ENCODE measurements at places on chromosomes 3 and 15. TPM values are rescaled to one million over a fixed set of nuclear protein-coding genes. Genes with fewer than 3 reads are reported as not detected.

PLSCR5 gene
- total RNA-seq: not detected

PRTG gene
- 2.8 TPM for total RNA-seq

CLDN11 gene
- 1.7 TPM for total RNA-seq

NTRK3 gene
- 0.09 TPM for total RNA-seq

FGD5 gene
- not detected for total RNA-seq

EPHB3 gene
- total RNA-seq: 2.9 TPM

GRCh38 chr15:85753791-85754452, 40.8 kb downstream of the KLHL25 start:
- peaks cover 2% of the 10 kb centered on the region for H3K36me3 ChIP-seq
- no peaks in the 10 kb centered on the region for H3K4me1 ChIP-seq
- H3K4me3 ChIP-seq: no peak overlapping the region

- H3K27ac ChIP-seq: peak overlapping the region; percentile 98
- H3K36me3 ChIP-seq: no peaks in the 10 kb centered on the region
- peak; percentile 97 for DNase-seq
- H3K4me3 ChIP-seq: peak overlapping the region; percentile 23
- H3K4me1 ChIP-seq: peaks cover 33% of the 10 kb centered on the region
- H3K27me3 ChIP-seq: no peaks in the 10 kb centered on the region
These were observed 288.6 kb downstream of the UACA start for GRCh38 chr15:70474471-70475406.

- H3K4me1 ChIP-seq: no peaks in the 10 kb centered on the region
- H3K27me3 ChIP-seq: no peaks in the 10 kb centered on the region
- H3K27ac ChIP-seq: no peak overlapping the region
- no peak overlapping the region for H3K4me3 ChIP-seq
- peaks cover 67% of the 10 kb centered on the region for H3K36me3 ChIP-seq
These were observed 72.4 kb downstream of the TBC1D2B start for GRCh38 chr15:78004919-78005634.

DNA sequence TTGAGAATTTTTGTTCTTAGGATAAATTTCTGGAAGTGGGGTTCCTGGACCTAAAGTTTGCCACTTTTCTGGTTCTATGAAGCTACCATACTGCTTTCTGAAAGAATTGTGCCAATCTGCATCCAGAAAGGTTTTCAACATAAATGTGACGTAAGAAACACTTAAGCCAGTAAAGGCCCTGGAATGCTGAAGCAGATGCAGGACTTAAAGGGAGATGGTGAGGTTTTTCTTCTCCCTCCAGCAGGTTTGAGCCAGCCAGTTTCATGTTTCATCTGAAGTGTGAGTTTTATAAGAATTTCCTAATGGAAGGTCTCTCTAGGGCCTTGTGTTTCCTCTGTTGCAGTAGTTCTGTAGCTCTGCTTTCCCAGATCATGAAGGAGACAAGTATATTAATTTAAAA, 33.1 kb downstream of the ZNF592 start:
- H3K27me3 ChIP-seq: no peaks in the 10 kb centered on the region
- H3K27ac ChIP-seq: no peak overlapping the region
- no peaks in the 10 kb centered on the region for H3K4me1 ChIP-seq
- no peak for DNase-seq
- peaks cover 59% of the 10 kb centered on the region for H3K36me3 ChIP-seq

DNA sequence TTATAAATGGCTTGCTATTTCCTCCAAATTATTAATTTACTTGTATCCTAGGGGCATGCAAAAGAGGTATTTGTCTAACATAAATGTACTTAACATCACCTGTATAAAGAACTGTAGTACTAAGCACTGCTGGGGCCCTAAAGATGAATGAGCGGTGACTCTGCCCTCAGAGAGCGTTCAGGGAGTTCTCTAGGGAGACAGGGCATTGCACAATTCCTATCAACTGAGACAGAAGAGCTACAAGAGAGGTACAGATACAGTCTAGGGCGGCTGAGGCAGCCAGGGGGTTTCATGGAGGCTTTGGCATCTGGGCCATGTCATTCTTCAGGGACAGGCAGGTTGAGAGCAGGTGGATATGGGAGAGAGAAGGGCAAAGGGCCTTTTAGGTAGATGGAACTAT, 39.9 kb upstream of the PARL start:
- H3K27me3 ChIP-seq: no peaks in the 10 kb centered on the region
- no peak overlapping the region for H3K27ac ChIP-seq
- H3K4me3 ChIP-seq: no peak overlapping the region
- peaks cover 17% of the 10 kb centered on the region for H3K36me3 ChIP-seq

DNA sequence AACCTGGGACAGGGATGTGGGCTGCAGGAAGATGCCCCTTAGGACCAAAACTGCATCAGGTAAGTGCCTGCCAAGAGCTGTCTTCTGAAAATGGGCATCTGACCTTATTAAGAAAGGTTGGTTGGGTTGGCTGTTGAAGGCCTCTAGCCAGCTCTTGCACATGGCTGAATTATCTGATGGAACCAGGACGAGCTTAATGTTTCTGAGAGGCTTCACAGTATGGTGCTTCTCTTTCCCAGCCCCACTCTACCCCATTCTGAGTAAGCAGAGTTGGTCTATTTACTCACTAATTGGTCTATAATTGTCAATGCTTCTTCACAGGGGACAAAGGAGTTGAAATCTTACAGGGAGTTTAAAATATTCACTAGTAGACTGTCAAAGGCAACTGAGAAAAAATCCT, 48.4 kb downstream of the DTWD1 start:
- peaks cover 12% of the 10 kb centered on the region for H3K4me1 ChIP-seq
- DNase-seq: no peak
- H3K27me3 ChIP-seq: no peaks in the 10 kb centered on the region
- H3K27ac ChIP-seq: no peak overlapping the region
- no peaks in the 10 kb centered on the region for H3K36me3 ChIP-seq

DNA sequence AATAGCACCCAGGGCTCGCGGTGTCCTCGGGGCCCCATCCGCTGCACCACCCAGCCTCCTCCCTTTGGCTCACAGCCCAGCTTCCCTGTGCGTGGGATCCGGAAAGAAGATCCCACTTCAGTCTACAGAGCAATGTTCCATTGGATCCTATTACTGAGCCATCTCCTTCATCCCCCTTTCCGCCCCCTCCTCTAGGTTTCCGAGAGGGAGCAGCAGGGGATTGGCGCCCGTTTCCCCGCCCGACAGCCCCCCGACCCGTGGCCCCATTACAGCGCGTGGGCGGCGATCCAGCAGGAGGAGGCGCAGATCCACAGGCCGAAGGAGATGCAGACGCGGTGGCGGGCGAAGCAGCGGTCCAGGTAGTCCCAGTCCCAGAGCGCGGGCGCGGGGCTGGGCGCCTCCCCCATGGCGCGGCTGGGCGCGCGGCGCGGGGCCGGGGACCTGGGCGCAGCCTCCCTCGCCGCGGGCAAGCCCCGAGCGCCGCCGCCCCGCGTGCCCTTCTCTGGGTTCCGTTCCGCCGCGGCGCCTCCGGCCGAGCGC, 340 bp downstream of the TMEM44 start:
- DNase-seq: no peak
- 0 out of 2 replicates have a peak overlapping the region, but pooled peaks have one; percentile 23 for H3K27ac ChIP-seq
- peak overlapping the region; percentile 77 for H3K4me3 ChIP-seq
- no peaks in the 10 kb centered on the region for H3K27me3 ChIP-seq
- peaks cover 7% of the 10 kb centered on the region for H3K4me1 ChIP-seq

GRCh38 chr15:80976851-80977250, 12.8 kb downstream of the MESD start:
- no peak overlapping the region for H3K4me3 ChIP-seq
- peaks cover 7% of the 10 kb centered on the region for H3K4me1 ChIP-seq
- H3K27me3 ChIP-seq: no peaks in the 10 kb centered on the region
- no peak for DNase-seq
- peaks cover 57% of the 10 kb centered on the region for H3K36me3 ChIP-seq

DNA sequence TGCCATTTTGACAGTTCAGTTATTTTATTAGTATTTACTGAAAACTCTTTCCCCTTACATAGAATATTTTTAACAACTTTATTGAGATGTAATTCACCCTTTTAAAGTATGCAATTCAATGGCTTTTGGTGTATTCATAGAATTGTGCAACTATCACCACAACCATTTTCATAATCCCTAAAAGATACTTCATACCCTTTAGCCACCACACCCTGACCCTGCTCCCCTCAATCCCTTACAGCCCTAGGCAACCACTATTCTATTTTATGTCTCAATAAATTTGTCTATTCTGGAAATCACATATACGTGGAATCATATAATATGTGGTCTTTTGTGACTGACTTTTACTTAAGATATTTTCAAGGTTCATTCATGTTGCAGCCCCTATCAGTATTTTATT, 29.7 kb downstream of the TEX9 start:
- no peak overlapping the region for H3K27ac ChIP-seq
- no peak for DNase-seq
- no peaks in the 10 kb centered on the region for H3K4me1 ChIP-seq
- no peaks in the 10 kb centered on the region for H3K27me3 ChIP-seq
- H3K36me3 ChIP-seq: no peaks in the 10 kb centered on the region
- no peak overlapping the region for H3K4me3 ChIP-seq

- no peaks in the 10 kb centered on the region for H3K36me3 ChIP-seq
- no peak overlapping the region for H3K27ac ChIP-seq
- H3K27me3 ChIP-seq: no peaks in the 10 kb centered on the region
- H3K4me3 ChIP-seq: no peak overlapping the region
These were observed 751.2 kb downstream of the NR2F2 start for GRCh38 chr15:97081666-97082226.

DNA sequence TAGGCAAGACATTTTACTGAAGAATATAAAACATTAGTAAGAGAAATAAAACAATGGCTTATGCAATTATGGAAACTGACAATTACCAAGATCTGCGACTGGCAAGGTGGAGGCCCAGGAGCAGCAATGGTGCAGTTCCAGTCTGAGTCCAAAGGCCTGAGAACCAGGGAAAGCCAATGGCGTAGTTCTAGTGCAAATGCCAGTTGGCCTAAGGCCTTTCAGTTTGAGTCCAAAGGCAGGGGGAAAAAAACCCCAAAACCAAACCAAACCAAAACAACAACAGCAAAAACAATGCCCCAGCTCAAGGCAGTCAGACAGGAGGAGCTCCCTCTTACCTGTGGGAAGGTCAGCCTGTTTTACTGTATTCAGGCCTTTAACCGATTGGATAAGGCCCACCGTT, 72.6 kb downstream of the ST6GAL1 start:
- H3K36me3 ChIP-seq: no peaks in the 10 kb centered on the region
- peaks cover 11% of the 10 kb centered on the region for H3K4me1 ChIP-seq
- no peak for DNase-seq
- H3K27ac ChIP-seq: no peak overlapping the region

GRCh38 chr3:46576-46975, 150.0 kb upstream of the CHL1 start:
- no peak overlapping the region for H3K4me3 ChIP-seq
- no peak overlapping the region for H3K27ac ChIP-seq
- no peaks in the 10 kb centered on the region for H3K27me3 ChIP-seq
- no peak for DNase-seq
- H3K36me3 ChIP-seq: no peaks in the 10 kb centered on the region

DNA sequence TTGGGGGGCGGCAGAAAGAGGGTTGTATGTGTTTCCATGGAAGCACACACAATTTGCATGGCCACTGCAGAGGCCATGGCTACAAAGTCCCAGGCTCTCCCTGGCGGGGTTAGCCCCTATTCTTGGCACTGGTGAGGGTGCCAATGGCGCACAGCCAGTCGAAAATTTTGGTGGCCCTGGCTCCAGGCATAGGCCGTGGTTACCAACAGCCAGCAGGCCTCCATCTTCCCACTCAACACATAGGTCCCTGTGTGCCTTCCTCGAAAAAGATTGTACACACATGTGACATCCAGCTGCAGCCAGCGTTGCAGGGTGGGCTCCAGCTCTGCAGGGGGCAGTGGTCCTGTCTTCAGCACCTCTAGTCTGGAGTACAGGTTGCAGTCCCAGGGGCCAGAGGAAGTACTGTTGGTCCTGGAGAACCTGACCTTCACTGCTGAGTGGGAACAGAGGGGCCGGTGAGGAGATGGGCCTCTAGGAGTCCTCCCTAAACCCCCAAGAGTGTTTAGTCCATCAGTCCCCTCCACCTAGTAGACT, 7.1 kb downstream of the P4HTM start:
- H3K4me3 ChIP-seq: no peak overlapping the region
- no peak for DNase-seq
- H3K27me3 ChIP-seq: no peaks in the 10 kb centered on the region

GRCh38 chr3:183898028-183898431, 13.3 kb upstream of the PARL start:
- H3K4me3 ChIP-seq: no peak overlapping the region
- H3K4me1 ChIP-seq: no peaks in the 10 kb centered on the region
- H3K27me3 ChIP-seq: peaks cover 14% of the 10 kb centered on the region
- no peak for DNase-seq
- no peaks in the 10 kb centered on the region for H3K36me3 ChIP-seq

DNA sequence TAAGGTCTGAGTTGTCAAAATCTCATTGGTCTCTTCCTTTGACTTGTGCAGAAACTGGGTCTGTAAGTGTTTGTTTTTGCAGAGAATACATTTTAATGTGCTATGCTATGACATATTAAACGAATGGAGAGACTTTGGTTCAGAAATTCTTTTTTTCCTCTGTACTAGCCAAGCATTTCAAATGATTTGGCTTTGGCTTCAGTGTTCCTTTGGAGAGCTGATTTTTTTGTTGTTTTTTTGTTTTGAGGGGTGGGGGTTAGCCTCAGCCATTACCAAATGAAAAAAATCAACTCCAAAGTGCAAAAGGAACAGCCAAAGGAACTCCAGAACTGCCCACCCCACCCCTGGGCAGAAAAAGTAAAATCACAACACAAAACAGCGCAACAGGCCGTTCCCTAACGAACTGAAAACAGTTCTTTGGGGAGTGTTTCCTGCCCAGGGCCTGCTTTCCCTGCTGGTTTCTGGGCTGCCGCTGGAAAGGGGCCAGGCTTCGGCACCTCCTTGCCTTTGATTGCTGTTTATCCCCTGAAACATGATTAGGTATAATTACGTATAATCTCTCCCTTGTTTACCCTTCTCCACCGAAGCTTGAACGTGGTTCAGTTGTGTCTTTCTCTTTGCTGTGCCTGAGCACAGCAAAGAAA, 57.6 kb upstream of the NEO1 start:
- H3K27ac ChIP-seq: no peak overlapping the region
- DNase-seq: no peak
- no peaks in the 10 kb centered on the region for H3K36me3 ChIP-seq
- H3K4me3 ChIP-seq: no peak overlapping the region
- H3K4me1 ChIP-seq: peaks cover 16% of the 10 kb centered on the region

GRCh38 chr3:152770296-152770695, 64.6 kb upstream of the P2RY1 start:
- H3K36me3 ChIP-seq: no peaks in the 10 kb centered on the region
- DNase-seq: no peak
- H3K27me3 ChIP-seq: no peaks in the 10 kb centered on the region
- no peak overlapping the region for H3K27ac ChIP-seq
- H3K4me3 ChIP-seq: no peak overlapping the region

GRCh38 chr3:143830786-143831185, 17.5 kb downstream of the SLC9A9 start:
- no peak for DNase-seq
- no peaks in the 10 kb centered on the region for H3K27me3 ChIP-seq
- H3K4me3 ChIP-seq: no peak overlapping the region
- no peaks in the 10 kb centered on the region for H3K36me3 ChIP-seq

DNA sequence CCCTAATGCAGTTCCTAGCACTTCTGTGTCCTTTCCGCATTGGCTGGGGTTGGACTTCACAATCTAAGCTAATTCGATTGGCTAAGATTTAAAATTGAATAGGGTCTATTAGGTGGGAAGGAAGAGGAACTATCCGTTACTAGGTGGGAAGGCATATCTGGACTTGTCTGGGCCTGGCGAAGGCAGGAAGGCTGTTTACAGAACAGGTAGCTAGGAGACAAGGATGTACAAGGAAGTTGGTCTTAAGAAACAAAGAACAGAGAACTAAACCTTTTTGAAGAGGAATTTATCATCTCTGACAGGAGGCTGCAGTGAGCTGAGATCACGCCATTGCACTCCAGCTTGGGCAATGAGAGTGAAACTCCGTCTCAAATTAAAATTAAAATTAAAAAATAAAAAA, 17.3 kb upstream of the ATG7 start:
- no peak overlapping the region for H3K27ac ChIP-seq
- H3K27me3 ChIP-seq: no peaks in the 10 kb centered on the region
- no peak for DNase-seq
- H3K4me3 ChIP-seq: no peak overlapping the region
- peaks cover 35% of the 10 kb centered on the region for H3K36me3 ChIP-seq
- no peaks in the 10 kb centered on the region for H3K4me1 ChIP-seq
